HepG2 (cell line): ENCODE measurements at places on chromosomes 6 and 20. TPM values are rescaled to one million over a fixed set of nuclear protein-coding genes. Genes with fewer than 3 reads are reported as not detected.

DNA sequence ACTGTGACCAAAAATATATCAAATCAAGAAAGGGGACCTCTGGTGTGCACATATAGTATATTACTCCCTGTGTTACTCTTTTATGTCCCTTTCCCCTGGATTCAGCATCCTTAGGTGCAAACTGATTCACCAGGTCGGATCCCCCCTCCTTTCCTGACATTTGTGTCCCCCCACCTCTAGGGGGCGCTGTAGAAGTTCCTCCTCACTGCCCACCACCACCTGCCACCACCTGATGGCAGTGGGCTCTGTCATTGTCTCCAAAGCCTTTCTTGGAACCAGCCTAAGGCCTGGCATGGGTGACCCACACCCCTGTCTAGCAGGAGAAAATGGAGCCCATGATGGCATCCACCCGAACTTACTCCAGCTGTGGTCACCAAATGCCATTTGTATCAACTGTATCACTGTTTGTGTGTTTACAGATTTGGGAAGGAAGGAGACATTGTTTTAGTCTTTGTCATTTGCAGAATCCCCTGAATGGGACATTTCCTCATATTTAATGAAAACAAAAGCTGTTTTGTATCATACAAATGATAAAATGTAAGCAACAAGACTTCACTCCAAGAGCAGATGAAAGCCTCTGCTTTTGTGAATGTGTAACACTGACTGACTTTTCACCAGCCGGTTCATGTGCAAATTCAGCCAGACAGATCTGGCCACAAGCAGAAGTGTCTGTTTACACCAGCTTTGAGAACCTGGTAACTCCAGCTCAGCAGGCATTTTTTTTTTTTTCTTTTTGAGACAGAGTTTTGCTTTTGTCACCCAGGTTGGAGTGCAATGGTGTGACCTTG, 66.2 kb downstream of the ARMC2 start:
- H3K27ac ChIP-seq: no peak overlapping the region
- DNase-seq: peak; percentile 52
- H3K36me3 ChIP-seq: no peaks in the 10 kb centered on the region
- no peaks in the 10 kb centered on the region for H3K4me1 ChIP-seq
- no peaks in the 10 kb centered on the region; the same call in 1 of the 2 replicates for H3K27me3 ChIP-seq
- H3K4me3 ChIP-seq: no peak overlapping the region

- no peaks in the 10 kb centered on the region for H3K27me3 ChIP-seq
- DNase-seq: no peak
- no peaks in the 10 kb centered on the region for H3K4me1 ChIP-seq
- no peak overlapping the region for H3K4me3 ChIP-seq
Measured at GRCh38 chr6:17250237-17250636, 30.9 kb upstream of the RBM24 start.

TGM2 gene
- 4.2 and 4.5 TPM in 2 replicates for total RNA-seq

DNA sequence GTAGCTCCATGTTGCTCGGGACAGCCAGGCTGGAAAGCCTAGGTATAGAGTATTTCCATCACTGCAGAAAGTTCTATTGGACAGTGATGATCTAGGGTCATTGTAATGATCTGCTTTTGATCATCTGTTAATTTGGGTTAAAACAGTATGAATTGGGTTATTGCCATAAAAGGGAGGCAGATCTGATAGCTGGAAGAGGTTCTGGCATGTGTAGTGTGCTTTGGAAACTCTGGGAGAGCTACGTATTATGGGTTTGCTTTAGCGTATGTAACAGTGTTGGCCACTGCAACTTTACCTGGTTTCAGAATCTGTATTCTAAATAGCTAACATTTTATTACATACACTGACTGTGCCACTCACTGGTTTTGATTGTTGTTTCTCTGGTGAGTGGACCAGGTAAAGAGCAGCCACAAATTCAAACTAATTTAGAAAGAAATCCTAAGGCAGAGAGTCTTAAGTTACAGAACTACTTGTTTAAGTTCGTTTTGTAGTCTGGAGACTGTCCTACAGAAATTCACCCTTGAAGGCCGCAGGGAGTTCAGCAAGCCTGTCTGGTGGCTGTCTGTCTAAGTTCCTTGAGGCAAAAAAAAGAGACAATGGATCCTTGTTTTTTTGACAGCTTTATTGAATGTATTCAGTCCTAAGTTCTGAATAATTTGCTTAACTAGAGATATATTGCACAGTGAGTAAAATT, 300.3 kb downstream of the PRL start:
- no peaks in the 10 kb centered on the region for H3K27me3 ChIP-seq
- H3K27ac ChIP-seq: no peak overlapping the region
- no peak for DNase-seq
- H3K36me3 ChIP-seq: no peaks in the 10 kb centered on the region
- H3K4me1 ChIP-seq: no peaks in the 10 kb centered on the region

GRCh38 chr20:38275815-38276550, 15.4 kb upstream of the KIAA1755 start:
- no peaks in the 10 kb centered on the region for H3K36me3 ChIP-seq
- peak; percentile 43 for DNase-seq
- peaks cover 14% of the 10 kb centered on the region; the same call in 1 of the 3 replicates for H3K27me3 ChIP-seq
- no peak overlapping the region for H3K4me3 ChIP-seq
- H3K27ac ChIP-seq: no peak overlapping the region

DNA sequence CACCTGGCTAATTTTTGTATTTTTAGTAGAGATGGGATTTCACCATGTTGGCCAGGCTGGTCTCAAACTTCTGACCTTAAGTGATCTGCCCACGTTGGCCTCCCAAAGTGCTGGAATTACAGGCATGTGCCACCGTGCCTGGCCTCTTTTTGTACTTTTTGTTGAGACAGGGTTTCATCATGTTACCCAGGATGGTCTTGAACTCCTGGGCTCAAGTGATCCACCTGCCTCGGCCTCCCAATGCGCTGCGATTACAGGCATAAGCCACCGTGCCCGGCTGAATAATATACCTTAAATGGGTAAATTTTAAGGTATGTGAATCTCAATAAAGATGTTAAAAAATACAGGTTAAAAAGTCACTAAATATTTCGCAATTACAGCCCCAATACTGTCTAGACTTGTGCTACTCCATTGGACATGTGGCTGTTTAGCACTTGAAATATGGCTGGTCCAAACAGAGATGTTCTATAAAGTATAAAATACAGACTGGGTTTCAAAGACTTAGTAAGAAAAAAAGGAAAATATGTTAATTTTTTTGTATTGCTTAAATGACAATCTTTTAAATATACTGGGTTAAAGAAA, 42.1 kb downstream of the PPP1R3G start:
- H3K27me3 ChIP-seq: no peaks in the 10 kb centered on the region
- no peak overlapping the region for H3K27ac ChIP-seq
- H3K36me3 ChIP-seq: no peaks in the 10 kb centered on the region; the same call in 1 of the 3 replicates
- H3K4me3 ChIP-seq: no peak overlapping the region
- DNase-seq: no peak

DNA sequence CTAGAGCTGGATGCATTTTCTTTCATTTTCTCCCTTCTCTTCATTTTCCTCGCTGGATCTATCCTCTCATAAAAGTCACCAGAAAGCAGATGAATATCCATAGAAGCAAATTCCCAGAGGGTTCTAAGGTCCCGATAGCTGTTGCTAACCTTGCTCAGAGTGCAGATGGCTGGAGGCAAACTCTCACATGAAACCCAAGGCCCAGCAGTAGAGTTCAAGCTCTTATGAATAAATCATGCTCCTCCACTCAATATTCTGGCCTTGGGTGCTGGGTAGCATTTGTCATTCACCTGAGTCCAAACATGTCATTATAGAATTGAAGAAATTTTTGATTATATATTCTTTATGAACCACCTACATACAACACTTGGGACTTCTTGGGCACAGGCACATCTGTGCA, 539.7 kb upstream of the MARCKS start:
- no peak overlapping the region for H3K27ac ChIP-seq
- H3K4me1 ChIP-seq: no peaks in the 10 kb centered on the region
- no peak overlapping the region for H3K4me3 ChIP-seq
- no peaks in the 10 kb centered on the region for H3K27me3 ChIP-seq

- H3K36me3 ChIP-seq: peaks cover 64% of the 10 kb centered on the region; the same call in 2 of the 3 replicates
- H3K4me3 ChIP-seq: no peak overlapping the region
- DNase-seq: no peak
Measured at GRCh38 chr6:109471105-109471810, 11.8 kb downstream of the ZBTB24 start.

- peaks cover 1% of the 10 kb centered on the region; the same call in 1 of the 2 replicates for H3K27me3 ChIP-seq
- H3K27ac ChIP-seq: no peak overlapping the region
- H3K4me1 ChIP-seq: no peaks in the 10 kb centered on the region
- DNase-seq: no peak
- no peak overlapping the region for H3K4me3 ChIP-seq
Measured at GRCh38 chr20:57030611-57031600, 235.5 kb downstream of the BMP7 start.

DNA sequence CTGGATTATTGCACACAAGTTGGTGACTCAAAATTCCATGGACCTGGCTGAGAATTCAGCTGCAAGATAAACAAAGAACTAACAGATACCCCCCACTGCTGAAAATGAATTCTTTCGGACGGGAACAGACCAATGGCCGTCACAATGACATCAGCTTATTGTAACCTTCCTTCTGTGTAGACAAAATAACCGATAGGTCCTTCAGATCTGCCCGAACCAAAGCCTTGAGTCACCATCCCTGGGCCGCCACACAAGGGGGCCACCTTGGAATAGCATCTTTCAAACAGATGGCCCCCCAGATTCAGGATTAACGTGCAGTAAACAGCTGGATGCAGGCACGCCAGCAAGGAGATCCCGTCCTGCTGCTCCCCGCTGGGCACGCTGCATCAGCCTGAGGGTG, 214.0 kb upstream of the EXOC2 start:
- no peak overlapping the region for H3K27ac ChIP-seq
- no peaks in the 10 kb centered on the region for H3K36me3 ChIP-seq
- H3K27me3 ChIP-seq: peaks cover 12% of the 10 kb centered on the region; the same call in 1 of the 3 replicates
- no peak overlapping the region for H3K4me3 ChIP-seq
- H3K4me1 ChIP-seq: peaks cover 7% of the 10 kb centered on the region

CGA gene
- total RNA-seq: not detected in 2 replicates

DNA sequence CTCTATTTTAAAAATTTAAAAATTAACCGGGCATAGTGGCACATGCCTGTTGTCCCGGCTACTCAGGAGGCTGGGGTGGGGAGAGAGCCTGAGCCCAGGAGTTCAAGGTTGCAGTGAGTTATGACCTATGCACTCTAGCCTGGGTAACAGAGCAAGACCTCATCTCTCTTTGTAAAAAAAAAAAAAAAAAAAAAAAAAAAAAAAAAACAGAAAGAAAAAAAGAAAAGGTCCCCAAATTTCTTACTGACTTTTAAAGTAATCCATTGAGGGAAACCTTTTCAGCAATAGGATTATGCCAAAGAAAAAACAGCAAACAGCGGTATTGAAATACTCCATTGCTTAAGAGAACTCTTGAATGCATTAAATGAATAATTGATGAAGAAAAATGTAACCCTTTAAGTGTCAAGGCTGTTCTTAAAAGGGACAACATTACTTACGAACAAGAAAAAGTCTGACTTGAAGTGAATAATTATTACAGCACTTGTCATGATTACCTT, 6.0 kb upstream of the DNAAF9 start:
- H3K4me3 ChIP-seq: no peak overlapping the region
- H3K27ac ChIP-seq: peak overlapping the region; percentile 19
- H3K27me3 ChIP-seq: no peaks in the 10 kb centered on the region

GRCh38 chr6:32840604-32841246, 2.2 kb upstream of the TAP2 start:
- H3K27me3 ChIP-seq: no peaks in the 10 kb centered on the region
- no peak overlapping the region for H3K27ac ChIP-seq
- H3K36me3 ChIP-seq: no peaks in the 10 kb centered on the region

- no peak overlapping the region for H3K4me3 ChIP-seq
- DNase-seq: no peak
- peaks cover 53% of the 10 kb centered on the region for H3K27me3 ChIP-seq
- no peaks in the 10 kb centered on the region for H3K36me3 ChIP-seq
Measured at GRCh38 chr6:167441715-167442206, 116.9 kb downstream of the TTLL2 start.

DNA sequence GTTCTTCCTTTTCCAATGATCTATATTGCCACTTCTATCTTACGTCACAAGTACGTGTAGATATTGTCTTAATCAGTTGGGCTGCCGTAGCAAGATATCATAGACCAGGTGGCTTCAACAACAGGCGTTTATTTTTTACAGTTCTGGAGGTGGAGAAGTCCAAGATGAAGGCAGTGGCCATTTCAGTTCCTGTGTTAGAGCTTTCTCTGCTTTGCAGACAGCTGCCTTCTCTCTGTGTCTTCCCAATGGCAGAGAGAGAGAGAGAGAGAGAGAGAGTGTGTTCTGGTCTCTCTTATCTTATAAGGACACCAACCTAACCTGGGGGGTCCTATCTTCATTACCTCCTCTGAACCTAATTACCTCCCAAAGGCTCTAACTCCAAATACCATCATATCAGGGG, 8.3 kb downstream of the HSF2 start:
- no peak overlapping the region for H3K27ac ChIP-seq
- no peak overlapping the region for H3K4me3 ChIP-seq
- DNase-seq: no peak
- no peaks in the 10 kb centered on the region for H3K27me3 ChIP-seq

GRCh38 chr6:75167325-75167724, 38.5 kb downstream of the COL12A1 start:
- no peaks in the 10 kb centered on the region for H3K27me3 ChIP-seq
- H3K36me3 ChIP-seq: no peaks in the 10 kb centered on the region
- no peaks in the 10 kb centered on the region for H3K4me1 ChIP-seq
- DNase-seq: no peak

BHLHE23 gene
- not detected in 2 replicates for total RNA-seq

TRIM31 gene
- 0.51 TPM in 1 of 2 replicates, not detected in the other for total RNA-seq

MRAP2 gene
- total RNA-seq: 3.5 and 3.8 TPM in 2 replicates

- H3K4me3 ChIP-seq: no peak overlapping the region
- peak; percentile 86 for DNase-seq
- peaks cover 9% of the 10 kb centered on the region for H3K36me3 ChIP-seq
- H3K27ac ChIP-seq: peak overlapping the region; percentile 79
Measured at GRCh38 chr6:150878347-150879213, 13.1 kb downstream of the MTHFD1L start.

DNA sequence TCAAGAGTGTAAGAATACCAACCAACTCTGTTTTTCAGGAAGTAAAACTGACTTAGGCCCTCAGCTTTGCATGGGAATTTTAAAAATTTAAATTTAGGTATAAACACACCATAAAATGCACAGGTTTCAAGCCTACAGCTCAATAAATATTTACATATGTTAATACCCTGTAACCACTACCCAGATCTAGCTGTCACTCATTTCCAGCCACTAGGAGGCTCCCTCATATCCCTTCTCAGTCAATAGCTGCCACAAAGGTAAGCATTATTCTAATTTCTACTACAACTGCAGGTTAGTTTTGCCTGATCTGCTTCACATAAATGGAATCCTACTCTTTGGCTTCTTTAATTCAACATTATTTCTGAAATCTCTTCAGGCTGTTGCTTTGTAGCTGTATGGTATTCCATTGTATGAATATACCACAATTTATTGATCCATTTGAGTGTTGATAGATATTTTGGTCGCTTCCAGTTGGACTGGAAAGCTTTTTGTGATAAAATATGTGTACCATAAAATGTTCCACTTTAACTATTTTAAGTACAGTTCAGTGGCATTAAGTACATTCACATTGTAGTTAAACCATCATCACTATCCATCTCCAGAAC, 32.5 kb upstream of the MEI4 start:
- no peaks in the 10 kb centered on the region for H3K36me3 ChIP-seq
- no peaks in the 10 kb centered on the region for H3K27me3 ChIP-seq
- H3K4me1 ChIP-seq: no peaks in the 10 kb centered on the region
- H3K27ac ChIP-seq: no peak overlapping the region
- H3K4me3 ChIP-seq: no peak overlapping the region
- DNase-seq: peak; percentile 8
